ENCODE measurements at places on chromosomes 7 and 10.

DNA sequence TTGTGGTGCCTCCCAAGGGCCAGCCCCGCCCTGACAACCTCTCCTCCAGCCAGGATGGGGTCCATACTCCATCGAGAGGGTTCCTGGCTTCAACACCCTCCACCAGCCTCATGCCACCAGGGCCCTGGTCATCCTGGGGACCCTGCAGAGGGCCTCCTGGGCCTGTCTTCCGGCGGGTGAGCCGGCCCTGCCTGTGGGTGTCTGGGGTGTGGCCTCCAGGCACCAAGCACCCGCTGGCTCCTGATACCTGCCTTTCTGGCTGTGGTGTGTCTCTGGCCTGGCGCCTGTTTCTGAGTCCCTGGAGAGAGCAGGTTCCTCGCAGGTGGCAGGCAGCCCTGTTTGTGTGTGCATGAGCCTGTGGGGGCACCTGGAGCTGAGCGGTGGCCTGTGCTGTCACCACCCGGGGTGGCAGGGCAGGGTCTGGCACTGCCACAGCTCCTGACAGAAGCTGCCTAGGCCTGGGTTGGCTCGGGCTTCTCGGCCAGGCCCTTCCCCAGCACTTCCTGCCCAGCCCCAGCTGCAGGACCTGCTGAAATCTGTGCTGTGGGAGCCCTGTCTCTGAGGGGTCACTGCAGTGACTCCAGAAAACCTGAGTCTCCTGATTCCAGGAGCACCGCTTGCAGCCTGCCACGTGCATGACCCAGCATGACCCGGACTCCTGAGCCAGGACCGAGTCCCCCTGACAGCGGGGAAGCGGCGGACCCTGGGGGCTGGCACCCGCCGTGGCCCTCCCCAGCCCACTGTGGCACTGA, 18.4 kb downstream of the ADAM8 start:
- peak; percentile 41 for DNase-seq

DNA sequence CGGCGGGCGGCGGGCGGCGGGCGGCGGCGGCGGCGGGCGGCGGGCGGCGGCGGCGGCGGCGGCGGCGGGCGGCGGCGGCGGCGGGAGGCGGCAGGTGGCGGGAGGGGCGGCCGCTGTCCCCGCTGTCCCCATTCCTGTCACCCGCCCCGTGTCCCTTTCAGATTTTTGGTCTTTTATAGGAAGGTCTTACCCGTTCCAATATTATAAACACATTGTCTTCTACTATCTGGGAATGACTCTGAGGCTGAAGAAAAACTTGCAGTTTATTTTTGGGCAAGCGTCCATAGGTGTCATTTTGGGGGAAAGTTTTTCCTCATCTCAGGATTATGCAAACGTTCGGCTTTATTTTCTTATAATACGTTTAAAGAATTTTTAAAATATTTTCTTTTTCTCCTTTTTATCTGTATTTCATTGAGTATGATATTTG, 578 bp downstream of the ZNF713 start:
- no peak for DNase-seq

DNA sequence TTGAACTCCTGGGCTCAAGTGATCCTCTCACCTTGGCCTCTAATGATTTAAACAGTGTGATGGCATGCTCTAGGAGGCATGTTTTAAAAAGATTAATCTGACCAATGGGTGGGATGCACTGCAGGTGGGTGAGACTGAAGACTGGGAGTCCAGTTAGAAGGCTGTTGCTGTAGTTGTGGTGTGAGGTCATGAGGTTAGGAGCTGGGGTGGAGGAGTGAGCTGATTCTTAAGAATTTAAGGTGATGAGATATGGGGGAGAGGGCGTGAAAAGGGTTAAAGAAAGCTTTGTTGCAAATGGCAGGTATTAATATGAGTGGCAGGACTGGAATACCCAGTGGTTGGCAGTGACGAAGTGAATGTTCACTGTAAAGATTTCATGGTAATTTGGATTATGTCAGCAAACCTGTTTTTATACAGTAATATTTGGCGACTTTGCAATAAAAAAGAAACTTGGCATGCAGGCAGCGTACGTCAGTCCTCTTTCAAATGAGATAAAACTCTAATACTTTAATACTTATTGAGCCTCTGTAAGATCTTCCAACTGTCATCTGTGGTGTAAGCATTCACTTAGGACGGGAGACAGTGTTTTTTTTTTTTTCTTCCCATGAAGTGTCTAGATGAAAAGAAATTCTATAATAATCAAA, 72.8 kb upstream of the MTPN start:
- no peak for DNase-seq

- no peak for DNase-seq
These were observed 96.0 kb downstream of the MTERF1 start for GRCh38 chr7:91784469-91784868.

DNA sequence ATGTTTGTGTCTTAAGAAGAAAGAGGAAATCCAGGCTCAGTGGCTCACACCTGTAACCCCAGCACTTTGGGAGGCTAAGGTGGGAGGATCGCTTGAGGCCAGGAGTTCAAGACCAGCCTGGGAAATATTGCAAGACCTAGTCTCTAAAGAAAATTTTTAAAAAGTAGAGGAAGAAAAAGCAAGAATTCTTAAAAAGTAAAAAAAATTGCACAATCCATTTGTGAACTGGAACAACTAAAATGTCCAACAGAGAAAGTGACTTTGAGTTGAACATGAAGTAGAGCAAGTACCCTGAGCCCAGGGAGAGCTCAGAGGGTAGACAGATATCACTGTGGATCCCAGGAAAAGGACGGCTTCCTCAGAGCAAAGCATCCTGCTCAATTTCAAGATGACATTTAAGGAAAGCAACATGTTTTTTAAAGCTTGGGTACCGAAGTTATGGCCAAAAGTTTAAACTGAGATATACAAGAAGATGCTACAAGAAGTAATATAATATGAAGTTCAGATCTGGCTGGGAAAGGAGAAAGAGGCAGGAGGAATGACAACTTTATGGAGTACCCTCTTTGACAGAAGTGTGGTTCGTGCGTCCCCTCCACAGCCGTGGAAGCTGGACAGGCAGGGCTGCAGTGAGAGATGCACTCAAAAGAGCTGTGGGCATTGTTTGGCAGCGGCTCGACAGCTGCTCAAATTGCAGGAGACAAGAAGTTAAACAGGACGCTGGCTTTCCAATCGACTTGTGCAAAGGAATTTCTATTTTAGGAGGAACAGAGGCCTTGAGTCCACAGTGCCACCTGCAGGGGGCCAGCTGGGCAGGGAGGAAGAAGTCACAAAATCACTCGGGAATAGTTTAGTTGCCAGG, 201.3 kb downstream of the JCAD start:
- DNase-seq: no peak

- DNase-seq: no peak
These were observed 447.8 kb upstream of the C7orf33 start for GRCh38 chr7:148142660-148143248.

DNA sequence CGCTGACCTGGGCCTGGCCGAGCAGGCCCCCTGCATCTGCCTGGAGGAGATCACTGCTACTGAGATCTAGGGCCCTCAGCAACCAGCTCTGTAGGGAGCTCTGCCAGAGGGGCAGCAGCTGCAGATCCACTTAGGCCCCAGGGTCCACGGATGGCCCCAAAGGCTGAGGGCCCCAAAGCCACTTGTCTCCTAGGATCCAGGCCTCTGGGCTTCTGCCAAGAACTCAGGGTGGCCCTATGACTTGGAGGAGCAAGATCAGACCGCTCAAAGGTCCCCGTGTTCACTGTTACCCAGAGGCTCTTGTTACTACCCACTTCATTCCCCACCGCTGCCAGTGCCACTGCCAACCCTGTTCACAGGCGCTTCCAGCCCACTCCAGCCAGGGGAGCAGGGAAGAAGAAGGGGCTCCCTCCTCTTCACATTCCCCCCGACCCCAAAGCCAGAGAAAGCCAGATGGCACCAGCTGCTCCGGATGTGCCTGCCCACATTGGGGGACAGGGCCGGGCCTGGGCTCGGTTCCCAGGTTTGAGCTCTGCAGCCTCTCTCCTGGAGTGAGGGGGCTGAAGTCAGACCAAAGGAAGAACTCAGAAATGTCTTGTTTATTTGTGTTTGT, 7.6 kb downstream of the LZTS2 start:
- no peak for DNase-seq

GRCh38 chr10:1744524-1744923, 7.2 kb upstream of the ADARB2 start:
- no peak for DNase-seq

- DNase-seq: no peak
These were observed 91.8 kb downstream of the MAPK8 start for GRCh38 chr10:48398261-48398660.

DNA sequence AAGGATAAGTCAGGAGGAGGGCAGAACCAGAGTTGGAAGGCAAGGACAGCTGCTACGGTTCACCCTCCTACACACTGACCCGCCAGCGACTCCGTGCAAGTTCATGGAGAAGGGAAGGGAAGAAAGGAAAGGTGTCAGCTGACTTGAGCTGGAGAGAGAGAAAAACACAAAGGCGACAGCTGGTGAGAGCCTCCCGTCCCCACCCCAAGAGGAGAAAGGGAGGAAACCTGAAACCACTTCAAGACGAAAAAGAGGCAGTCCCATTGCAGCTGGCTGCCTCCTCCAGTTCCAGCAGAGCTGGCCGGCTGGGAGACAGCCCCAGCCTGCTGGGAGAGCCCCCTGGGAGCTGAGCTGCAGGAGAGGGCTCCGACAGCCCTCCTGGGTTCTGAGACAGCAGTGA, 75.2 kb downstream of the PARD3 start:
- DNase-seq: no peak

DNA sequence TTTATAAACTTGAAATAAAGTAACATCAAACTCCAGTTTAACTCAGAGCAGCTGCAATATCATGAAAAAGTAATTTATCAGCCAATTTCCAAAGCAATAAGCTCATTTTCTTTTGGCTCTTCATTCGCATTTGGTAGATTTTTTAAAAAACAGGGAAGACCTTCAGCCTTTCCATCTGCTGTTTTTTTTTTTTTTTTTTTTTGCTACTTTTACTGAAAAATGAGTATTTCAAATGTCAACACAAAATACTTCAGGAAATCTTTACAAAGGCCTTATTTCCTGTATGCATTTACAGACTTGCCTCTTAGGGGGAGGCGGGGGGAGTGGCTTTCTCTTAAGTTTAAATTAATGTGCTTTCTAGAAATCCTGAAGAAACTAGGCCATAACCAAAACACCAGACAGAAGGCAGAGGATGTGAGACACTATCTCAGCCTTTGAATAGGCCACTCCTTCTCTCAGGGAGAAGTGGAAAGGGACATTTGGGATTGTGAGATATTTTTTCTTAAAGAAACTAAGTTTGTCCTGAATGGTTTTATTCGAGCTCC, 91.8 kb downstream of the COL28A1 start:
- DNase-seq: no peak

- DNase-seq: no peak
These were observed 78.8 kb upstream of the LRRN3 start for GRCh38 chr7:111012149-111012548.

- DNase-seq: peak; percentile 7
These were observed 46.1 kb downstream of the PTPRN2 start for GRCh38 chr7:158541346-158542010.

DNA sequence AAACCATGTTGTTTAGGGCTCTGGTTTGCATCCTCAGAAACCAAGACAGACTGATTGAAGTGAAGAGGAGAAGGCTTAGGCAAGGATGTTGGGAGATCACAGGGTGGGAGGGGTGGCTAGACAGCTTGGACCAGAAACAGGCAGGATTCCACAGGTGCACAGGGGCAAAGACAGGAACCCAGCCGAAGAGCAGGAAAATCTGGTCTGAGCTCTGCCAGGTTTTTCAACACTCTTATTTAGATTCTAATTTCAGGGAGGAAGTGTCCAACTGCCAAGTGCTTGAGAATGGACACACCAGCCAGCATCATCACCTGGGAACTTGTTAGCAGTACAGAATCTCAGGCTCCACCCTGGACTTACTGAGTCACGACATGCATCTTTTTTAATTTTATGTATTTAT, 93.8 kb downstream of the MARCHF5 start:
- DNase-seq: no peak

- no peak for DNase-seq
These were observed 214.2 kb downstream of the WDR11 start for GRCh38 chr10:121065330-121065729.
